Tibial artery (tissue), 4 donors: ENCODE measurements at places on chromosomes 11 and 22.
A peak's percentile ranks its signal among the peaks of the same experiment; 100 is the strongest.

DNA sequence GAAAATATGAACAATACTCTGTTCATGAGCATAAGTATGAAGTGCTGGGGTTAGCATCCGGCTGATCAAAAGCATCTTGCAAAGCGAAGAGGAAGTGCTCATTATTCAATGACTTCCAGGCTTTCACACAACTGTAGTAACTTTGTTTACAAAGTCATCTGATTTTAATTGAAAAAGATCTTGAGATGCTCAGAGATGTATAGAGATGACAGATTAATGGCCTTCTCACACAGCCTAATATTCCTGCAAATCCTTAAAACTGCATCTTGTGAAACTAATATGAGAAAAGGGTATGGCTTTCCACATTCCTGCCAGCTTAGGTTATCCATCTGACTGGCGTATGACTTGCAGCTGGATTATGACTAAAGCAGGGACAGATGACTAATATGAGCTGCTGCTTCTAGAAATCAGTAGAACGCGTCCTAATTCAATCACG lies 125.4 kb downstream of the CASP12 start:
- no peak for DNase-seq

DNA sequence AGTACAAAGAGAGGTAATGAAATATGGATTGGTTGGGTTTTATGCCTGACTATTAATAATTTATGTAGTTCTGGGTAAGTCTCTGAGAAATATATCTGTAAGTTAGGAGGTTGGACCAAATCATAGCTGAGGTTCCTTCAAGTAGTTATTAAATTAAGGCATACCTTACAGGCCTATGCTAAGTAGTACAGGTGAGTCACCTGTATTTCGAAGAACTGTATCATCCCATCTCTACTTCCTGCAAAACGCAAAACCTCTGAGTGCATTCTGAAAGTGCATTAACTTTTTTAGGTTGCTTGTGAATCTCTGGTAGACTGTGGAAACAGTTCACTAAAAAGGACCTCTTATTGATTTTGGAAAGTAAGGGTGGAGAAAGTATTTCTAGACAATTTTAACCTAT lies 37.1 kb downstream of the APOL5 start:
- no peak for DNase-seq

DNA sequence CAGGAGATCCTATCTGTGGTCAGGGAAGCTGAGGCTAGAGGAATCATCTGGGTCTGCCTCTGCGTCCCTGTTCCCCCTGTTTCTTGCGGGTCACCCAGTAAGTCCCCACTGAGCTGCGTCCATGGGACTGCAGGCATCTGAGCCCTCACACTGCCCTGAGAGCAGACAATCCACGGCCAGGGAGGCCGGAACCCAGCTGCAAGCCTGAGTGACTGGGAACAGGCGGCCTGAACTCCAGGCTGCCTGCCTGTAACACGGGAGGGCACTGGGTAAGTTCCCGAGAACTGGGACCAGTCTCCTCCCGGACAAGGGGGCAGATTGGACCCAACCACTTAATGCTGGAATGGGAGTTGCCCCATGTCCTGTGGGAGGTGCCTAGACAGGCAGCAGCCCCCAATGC lies 727.4 kb downstream of the BRD1 start:
- peak; percentile 47 for DNase-seq

DNA sequence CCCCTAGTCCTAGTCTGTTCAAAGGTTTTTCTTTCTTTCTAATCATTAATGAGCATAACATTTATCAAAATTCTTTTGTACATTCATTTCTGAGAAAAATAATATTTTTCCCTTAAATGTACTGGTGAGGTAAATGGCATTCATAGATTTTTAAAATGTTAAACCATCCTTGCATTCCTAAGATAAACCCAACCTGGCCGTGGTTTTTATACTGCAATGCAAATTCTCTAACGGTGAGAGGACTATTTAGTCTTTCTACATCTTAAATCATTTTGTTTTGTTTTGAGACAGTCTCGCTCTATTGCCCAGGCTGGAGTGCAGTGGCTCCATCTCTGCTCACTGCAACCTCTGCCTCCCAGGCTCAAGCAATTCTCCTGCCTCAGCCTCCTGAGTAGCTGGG lies 40.6 kb downstream of the TRMU start:
- DNase-seq: no peak

- no peak for DNase-seq
Measured at GRCh38 chr11:6648501-6648900, 7.1 kb downstream of the DCHS1 start.

GRCh38 chr11:129146191-129146590 lies 45.9 kb downstream of the ARHGAP32 start:
- no peak for DNase-seq
